Fibroblast of villous mesenchyme (primary cell): ENCODE measurements at places on chromosomes 7 and 10.

DNA sequence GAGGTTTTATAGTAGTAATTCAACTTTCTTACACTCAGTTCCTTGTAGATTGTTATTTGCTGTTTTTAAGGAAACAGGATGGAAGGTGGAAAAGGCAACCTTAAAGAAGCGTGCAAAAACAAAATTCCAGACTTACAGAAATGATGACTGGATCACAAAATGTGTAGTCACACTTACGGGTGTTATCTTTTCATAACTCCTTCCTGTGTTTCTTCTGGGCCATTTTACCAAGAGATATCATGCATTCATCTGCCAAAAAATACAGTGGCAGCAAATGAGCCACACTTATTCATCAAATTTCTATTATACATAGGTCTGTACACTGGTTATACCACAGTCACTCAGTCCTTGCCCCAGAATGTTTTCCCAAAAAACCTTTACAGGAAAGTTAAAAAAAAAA lies 94.3 kb upstream of the IL6 start:
- DNase-seq, result no peak

DNA sequence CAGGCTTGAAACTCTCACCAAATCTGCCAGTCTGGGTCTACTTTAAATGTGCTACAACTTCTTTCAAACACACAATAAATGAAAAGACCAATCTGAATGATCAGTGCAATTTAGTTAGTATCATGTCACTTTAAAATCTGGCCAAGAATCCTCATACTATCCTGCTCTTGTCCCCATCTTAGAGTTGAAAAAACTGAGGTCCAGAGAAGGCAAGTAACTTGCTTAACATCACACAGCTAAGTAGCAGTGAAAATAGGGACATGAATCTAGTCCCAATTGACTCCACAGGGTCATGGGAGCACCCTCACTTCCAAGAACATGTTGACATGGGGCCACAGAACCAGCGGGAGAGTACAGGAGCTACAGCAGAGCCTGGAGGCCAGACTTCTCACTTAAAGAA lies 3.1 kb upstream of the GDF10 start:
- DNase-seq, result no peak

DNA sequence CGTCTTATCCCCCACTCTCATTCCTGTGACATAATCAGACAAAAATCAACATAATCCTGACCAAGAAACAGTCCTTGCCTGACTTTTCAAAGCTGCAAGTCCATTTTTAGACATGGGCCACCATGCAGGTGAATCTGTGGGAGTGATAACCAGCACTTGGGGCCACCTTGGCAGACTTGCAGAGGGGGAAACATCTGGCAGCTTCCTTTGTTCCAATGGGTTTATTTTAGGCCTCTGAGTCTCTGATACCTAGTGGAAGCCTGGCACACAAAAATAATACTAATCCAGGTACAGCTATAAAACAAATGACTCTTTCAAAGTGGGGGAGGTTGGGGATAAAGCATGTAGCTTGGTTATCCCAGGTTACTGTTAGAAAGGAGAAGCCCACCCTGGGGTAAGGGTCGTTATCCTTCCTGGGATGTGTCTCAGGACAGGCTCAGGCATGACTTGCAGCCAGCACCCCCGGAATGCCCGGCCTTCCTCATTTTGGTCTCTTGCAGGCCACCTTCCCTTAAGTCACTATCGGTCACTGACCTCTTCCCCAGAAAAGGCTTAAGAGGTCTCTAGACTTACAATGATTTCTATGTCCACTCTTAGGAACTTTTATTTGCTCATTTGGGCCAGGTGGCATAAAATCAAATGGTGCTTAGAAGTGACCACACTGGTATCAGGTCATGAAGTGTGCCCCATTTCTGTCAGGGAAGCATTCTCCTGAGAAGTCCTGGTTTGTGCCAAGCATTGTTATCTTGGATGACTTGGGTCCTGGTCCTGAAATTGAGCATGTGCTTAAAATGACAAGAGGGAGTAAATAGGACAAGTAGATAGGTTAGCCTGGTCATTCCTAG lies 37.6 kb downstream of the EEPD1 start:
- DNase-seq, result no peak

GRCh38 chr7:20741801-20742200 lies 44.9 kb downstream of the SP8 start:
- no peak for DNase-seq

- DNase-seq, result no peak
These were observed 43.7 kb downstream of the PPP1R3C start for GRCh38 chr10:91589015-91589657.

GRCh38 chr10:14396411-14397048 lies 65.8 kb upstream of the FRMD4A start:
- no peak for DNase-seq

GRCh38 chr7:265998-266850 lies 23.7 kb upstream of the FOXL3 start:
- DNase-seq, result no peak

DNA sequence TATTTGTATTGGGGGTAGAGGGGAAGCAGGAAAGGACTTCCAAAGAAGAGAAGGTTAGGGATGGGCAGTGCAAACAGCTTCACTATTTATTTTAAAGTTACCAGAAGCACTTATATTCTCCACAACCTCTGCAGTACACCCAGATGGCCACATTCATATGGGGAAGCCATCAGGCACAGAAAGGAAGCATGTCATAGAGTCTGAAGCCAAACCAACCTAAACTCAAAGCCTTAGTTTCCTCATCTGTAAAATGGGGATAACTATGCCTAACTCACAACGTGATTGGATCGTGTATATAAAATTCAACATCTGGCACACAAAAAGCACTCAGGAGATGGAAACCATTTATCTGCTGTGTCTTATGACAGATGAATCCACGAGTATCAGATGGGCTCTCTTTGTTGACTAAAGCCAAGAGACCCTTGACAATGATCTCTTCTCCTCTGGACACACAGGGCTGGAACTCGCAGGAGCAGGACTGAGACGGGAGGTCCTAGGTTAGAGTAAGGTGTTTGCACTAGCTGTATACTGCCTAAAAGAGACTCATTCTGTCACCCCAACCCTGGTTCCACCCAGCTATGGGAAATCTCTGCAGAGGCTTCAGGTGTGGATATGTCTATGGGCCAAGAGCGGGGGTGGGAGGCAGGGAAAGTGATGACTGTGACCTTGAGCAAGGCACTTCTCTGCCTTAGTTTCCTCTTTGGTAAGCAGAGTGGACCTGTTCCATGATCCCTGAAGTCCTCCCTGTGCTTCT lies 1.8 kb downstream of the KIAA1549 start:
- no peak for DNase-seq

DNA sequence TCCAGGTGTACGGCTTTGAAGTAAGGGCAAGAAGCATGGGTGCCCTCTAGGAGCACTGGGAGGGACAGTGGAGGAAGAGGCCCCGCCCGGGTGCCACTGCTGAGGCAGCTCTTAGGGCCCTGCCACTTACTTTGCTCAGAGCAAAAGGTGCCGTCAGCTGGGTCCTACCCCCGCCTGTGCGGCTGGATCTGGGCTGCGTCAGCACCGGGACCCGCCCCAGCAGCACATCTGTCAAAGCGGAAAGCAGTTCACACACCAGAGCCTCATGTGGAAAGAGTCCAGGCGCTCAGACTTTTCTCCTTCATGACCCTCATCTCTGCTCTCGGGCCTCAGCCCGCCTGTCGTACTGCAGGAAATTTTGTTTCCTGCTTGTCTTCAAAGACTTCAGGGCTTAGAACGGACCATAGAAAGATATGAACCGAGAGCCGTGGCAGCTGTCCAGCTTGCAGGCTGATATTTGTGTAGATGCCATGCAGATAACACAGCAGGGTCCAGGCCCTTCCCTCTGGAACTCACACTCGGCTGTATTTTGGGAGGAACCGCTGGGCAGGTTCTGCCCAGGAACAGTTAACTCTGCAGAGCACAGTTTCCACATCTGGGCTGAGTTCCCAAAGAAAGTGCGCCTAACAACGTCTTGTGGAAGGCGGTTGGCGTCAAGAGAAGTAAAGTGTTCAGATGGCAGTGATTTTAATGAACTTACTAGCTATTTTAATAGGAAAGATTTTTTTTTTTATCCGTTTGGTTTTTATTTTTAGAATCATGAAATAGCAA lies 44.3 kb upstream of the PRKAR1B start:
- DNase-seq, result peak; percentile 88

DNA sequence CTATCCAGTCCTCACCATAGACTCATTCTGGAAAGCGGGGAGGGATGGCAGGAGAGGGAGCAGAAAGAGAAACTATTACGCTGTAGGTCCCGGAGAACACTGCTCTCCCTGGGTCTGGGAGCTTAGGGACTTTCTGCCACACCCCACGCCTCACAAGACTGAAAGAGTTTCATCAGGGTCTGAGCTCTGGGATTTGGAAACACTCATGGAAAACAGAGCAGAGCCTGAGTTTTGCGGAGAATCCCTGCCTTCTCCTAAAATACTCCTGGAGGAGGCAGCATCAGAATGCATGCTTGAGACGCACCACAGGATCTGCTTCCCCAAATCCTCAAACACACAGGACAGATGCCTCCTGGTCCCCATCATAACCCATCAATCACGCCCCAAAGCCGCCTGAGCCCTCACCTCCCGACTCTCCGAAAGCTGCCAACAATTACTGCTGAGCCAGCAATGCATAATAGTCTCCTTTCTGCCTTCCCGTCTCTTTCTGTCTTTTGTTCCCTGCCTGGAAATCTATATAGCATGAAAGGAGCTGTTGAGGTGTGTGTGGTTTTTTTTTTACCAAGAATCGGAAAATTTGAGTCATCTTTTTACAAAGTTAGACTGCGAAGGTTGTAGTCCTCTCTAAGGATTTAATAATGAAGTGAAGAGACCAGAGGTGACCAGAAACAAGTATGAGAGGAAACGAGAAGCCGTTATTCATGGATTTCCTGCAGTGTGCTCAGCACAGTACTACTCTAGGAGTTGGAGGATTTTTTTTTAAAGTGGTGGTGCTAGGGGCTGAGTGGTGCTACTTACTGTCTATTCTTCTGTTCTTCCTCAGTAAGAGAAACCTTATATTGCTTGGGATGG lies 37.7 kb downstream of the ASB13 start:
- DNase-seq, result peak; percentile 85

DNA sequence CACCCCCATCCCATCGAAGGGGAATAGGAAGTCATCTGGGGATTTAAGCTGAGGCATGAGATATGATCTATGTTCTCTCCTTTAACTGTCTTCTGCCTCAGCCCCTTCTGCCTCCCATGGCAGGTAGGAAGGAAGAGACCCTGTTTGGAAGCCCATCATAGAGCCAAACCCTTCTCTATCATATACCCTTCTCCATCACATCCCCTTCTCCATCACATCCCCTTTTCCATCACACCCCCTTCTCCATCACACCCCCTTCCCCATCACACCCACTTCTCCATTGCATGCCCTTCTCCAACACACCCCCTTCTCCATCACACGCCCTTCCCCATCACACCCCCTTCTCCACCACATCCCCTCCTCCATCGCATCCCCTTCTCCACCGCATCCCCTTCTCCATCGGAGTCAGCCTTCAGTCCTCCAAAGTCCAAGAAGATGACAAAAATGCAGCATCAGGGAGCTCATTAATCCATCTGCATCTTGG lies 7.2 kb upstream of the SLIT1 start:
- no peak for DNase-seq

DNA sequence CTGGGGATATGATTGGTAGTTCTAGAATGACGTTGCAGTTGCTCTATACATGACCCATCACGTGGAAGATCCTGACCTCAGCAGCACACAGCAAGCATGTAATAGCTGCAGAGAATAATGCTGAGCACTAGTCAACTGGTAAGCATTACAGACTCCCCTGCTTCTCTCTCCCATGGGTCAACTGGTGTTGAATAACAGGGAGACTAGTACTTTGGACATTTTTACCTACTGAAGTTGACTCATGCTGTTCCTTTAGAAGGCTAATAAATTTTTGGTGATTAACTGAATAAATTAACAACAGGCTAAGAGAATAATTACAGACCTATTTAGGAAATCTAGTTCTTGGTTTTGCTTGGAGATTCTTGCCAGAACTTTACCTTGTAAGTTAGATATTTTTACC lies 234.1 kb downstream of the AUTS2 start:
- DNase-seq, result no peak

DNA sequence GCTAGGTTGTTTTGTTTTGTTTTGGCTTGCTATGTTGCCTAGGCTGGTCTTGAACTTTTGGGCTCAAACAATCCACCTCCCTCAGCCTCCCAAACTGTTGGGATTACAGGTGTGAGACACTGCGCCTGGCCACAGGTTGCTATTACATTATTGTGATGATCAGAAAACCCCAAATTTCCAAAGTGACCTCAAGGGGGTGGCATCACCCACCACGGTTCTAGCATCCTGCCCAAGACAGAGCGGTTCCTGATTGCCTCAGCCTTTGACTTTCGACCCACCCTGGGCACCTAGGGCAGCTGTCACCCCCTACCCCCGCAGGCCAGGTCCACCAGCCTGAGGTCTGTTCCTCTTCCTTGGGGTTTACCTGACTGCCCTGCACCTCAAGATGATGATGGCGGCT lies 28.4 kb downstream of the SBDS start:
- no peak for DNase-seq

DNA sequence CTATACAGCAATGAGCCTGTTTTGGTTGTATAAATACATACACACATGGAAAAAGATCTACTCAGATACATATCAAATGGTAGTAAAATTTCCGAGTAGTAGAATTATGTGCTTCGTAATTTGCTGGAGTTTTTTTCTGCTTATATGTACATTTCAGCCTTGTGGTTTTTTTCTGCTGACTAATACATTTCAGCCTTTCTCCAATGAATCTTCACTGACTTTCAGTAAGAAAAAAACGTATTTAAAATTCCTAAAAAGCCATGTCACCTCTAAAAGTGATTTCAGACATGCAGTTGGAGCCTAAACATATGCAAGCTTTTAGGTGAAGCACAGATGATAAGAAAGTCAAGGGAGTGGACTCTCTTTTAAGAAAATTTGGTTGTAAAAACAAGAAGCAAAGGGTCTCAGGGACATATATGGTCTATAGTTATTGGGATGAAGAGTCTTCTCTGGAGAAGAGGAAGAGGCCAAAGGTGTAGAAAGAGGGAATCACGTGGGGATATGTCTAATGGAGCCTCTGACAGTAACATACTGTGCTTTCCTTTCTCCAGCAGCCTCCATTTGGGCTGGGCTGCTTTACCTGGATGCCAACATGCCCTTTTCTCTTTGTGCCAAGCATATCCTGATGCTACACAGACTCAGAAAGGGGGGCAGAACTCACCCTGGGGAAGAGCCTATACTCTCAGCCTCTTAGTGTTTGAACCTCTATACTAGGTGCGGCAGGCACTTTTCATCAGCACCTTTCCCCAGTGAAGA lies 2.4 kb downstream of the AMPH start:
- peak; percentile 1 for DNase-seq

DNA sequence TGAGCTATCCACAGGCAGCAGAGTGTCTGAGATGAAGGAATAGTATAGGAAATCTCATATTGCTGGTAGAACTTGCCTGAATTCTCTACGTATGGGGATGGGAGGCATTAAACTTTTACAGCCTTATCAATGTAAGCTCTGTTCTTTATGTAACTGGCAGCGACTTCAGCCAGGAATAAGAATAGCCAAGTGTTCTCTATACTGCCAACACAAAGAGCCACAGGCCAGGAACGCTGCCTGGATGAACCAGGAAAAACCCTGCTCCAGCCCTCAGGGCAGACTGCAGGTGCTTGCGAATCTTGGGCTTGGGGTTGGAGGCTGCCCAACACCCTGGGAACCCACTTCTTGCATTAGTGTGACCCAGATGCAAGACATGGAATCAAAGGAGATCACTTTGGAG lies 6.1 kb upstream of the OLAH start:
- no peak for DNase-seq

- DNase-seq, result no peak
These were observed 355.3 kb downstream of the FGFR2 start for GRCh38 chr10:121242741-121243608.
